ENCODE measurements at places on chromosomes 2 and 18.

- no peak for DNase-seq
Measured at GRCh38 chr2:136021976-136022375, 36.5 kb upstream of the DARS1 start.

- no peak for DNase-seq
Measured at GRCh38 chr2:1049691-1050090, 99.0 kb downstream of the SNTG2 start.

GRCh38 chr2:236899146-236899545 lies 186.5 kb upstream of the COPS8 start:
- DNase-seq, result no peak

DNA sequence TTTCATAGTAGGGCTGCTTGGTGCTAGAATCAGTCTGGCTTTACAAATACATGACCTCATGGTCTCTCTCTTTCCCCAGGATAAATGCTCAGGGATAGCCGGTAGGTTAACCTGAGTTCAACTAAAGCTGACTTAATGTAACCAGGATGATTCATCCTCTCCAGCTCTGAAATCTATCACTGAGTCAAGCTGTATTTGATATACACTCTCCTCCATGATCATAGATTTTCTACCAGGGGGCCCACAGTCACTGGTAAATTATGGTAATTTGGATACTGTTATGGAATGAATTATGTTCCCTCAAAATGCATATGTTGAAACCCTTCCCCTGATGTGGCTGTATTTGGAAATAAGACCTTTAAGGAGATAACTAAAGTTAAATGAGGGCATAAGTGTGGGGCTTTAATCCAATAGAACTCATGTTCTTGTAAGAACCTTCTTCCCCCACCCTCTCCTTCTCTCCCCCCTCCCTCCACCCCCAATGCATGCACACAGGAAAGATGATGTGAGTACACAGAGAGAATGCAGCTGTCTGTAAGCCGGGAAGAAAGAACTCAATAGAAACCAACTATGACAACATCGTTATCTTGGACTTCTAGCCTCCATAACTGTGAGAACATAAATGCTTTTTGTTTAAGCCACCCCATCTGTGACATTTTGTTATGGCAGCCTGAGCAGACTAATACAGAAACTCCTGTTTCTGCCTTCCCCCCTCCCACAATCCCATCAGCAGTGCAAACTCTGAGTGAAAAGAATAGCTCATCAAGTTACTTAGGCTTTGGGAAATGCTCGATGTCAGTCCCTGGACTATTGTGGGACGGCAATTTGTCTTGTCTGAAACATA lies 134.9 kb upstream of the KYNU start:
- DNase-seq, result peak; percentile 57

GRCh38 chr2:200077210-200077650 lies 121.8 kb downstream of the MAIP1 start:
- DNase-seq, result no peak

DNA sequence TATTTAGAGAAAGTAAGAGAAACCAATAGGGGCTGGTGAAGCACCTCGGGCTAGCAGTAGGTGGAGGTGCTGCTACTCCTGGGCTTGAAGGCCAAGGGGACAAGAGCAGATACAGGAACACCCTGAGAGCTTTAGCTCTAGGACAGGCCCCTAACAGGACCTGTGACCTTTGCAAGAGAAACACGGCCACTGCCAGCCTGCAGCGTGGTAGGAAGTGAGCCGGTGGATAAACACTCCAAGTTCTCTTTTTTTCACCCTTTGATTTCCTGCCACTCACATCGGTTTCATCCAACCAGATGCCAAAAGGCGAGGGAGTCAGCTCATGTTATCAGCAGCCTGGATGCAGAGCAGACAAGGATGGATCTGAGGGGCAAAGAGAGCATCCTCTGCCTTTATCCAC lies 66.8 kb upstream of the SPRED2 start:
- DNase-seq, result no peak

GRCh38 chr2:10183146-10183675 lies 60.7 kb downstream of the RRM2 start:
- DNase-seq, result no peak

DNA sequence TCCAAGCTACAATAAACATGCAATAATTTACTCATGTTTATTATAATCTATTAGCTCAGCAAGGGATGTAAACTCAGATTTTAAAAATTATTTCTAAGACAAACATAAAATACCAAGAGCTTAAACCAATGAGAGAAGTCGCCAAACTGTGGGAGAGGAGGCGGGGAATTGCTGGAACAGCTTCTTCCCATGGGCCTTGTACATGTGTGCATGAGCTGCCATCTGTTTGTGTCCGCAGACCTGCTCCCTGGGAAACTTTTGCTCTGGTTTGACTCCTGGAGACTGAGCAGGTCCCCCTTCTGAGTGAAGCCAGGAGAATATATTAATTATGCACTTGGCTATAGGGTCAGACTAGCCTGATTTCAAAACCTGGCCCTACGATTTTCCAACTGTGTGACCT lies 655.9 kb upstream of the SOX11 start:
- no peak for DNase-seq

- peak; percentile 43 for DNase-seq
Measured at GRCh38 chr2:61645911-61646310, 107.8 kb upstream of the XPO1 start.

- no peak for DNase-seq
Measured at GRCh38 chr2:117058366-117058765, 756.1 kb upstream of the DDX18 start.

GRCh38 chr2:233952335-233952734 lies 35.2 kb downstream of the TRPM8 start:
- DNase-seq, result no peak

GRCh38 chr2:221747289-221747972 lies 175.3 kb upstream of the EPHA4 start:
- DNase-seq, result no peak

GRCh38 chr2:128549646-128550260 lies 231.1 kb upstream of the HS6ST1 start:
- no peak for DNase-seq

GRCh38 chr18:36354989-36355388 lies 57.5 kb downstream of the FHOD3 start:
- DNase-seq, result peak; percentile 75

- peak; percentile 68 for DNase-seq
Measured at GRCh38 chr2:18154259-18154658, 275.8 kb downstream of the KCNS3 start.

DNA sequence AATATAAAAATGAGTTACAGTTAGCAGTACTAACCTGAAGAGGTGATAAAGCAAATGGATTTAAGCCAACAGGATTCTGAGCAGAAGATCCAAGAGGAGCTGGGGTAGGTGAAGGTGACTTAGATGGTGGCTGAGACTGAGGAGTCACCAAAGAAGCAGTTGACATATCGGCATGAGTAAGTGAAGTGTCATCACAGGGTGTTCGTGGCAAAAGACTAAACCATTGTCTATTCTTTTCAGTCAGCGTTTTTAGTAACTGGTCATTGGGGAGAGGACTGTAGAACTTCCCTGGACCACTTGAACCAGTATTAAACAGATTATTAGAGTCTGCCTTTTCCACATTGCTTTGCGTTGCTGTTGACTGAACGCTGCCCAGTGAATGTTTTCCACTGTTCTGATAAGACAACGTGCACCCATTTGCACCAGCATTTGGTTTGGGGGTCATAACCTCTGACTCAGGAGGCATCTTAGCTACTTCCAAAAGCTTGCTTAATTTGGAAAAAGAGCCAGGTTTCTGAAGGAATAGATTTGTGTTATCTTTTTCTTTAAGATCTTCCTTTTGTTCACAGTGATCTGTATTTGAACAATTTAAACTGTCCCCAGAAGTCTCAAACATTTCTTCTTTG lies 63.3 kb upstream of the WDSUB1 start:
- peak; percentile 69 for DNase-seq

- DNase-seq, result no peak
Measured at GRCh38 chr2:177325554-177325953, 61.0 kb upstream of the NFE2L2 start.

DNA sequence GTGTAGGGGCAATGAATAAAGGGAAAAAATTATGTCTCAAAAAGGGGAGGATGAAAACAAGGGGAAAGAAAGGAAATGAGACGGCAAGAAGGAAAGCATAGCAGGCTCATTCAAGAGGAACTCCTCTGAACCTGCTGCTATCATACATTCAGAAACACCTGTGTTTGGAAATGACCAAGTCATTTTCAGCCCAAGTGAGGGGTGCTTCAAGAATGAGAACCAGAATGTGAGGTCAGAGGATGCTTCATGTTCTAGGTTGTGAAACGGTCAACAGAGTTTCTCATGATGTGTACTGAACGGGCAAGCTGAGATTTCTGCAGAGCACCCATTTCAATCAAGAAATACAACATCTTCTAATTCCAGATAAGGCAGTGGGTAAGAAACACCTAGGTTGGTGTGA lies 1367.2 kb upstream of the CELF4 start:
- no peak for DNase-seq

- DNase-seq, result no peak
Measured at GRCh38 chr18:21183670-21184069, 58.4 kb upstream of the GREB1L start.

DNA sequence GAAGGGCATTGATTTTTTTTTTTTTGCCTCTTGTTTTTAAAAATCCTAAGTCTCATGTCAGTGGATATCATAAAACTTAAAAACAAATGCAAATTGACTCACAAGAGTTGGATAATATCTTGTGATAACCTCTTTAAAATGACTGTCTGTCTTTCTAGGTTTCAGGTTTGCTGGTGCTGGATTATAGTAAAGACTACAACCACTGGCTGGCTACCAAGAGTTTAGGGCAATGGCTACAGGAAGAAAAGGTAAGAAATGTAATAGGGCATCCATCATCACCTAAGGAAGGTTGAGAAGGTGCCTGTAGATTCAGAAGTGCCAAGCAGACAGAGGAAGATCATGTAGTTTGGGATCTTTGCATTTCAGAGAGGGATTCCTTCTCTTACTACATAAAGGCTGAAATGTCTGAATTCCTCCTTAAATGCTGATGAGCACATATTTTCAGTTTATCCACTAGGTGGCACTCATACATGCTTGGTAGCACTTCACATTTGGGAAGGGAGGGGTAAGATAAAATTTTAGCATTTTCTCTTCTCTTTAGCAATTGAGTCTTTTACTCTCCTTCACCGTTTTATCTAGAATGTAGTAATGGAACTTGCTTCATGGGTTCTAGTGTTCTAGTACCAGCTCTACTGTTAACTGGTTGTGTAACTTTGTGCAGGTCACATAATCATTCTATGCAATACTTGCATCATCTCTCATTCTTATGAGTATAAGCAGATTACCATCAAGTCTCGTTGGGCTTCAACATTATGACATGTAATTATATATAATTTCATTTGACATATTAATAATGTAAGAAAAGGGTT lies 21.1 kb downstream of the CPS1 start:
- DNase-seq, result peak; percentile 50

- DNase-seq, result no peak
Measured at GRCh38 chr2:172215172-172215935, 112.7 kb upstream of the DLX2 start.

DNA sequence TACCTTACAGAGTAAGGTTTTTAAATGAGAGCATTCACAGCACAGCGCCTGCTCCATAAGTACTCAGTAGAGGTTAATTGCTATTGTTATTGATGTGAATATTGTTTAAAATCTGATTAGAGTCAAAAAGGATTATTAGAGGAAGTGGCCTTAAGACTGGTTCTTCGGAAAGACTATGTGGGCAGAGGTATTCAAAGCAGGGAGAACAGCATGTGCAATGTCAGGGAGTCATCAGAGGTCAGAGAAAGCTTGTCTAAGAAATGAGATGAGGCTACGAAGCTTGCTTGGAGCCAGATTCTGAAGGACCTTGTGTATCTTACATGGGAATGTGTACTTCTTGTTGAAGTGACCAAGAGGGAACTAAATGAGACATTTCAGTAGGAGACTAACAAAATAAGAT lies 49.8 kb downstream of the PMS1 start:
- no peak for DNase-seq

Data from RCC 7860 (cell line).